ENCODE measurements at places on chromosomes 16 and 17.

- DNase-seq = no peak
Measured at GRCh38 chr17:65039336-65039988, 17.1 kb downstream of the GNA13 start.

DNA sequence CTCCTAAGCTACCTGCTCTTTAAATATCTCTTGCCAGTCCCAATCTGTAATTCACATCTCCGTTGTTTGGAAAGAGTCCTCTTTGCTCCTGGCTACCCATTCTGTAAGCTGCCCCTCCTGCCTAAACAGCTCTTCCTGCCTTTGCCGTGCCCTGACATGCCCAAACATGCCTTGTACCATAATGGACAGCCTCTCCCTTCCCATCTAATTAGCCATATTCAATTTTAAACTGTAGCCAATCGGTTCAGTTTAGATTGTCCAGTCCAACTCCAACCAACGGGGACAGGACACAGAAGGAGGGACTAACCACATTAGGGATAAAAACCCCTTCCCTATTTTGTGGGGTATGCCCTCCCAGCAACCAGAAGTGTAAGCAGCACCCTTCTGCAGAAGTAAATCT, 30.6 kb upstream of the CLEC3A start:
- no peak for DNase-seq

DNA sequence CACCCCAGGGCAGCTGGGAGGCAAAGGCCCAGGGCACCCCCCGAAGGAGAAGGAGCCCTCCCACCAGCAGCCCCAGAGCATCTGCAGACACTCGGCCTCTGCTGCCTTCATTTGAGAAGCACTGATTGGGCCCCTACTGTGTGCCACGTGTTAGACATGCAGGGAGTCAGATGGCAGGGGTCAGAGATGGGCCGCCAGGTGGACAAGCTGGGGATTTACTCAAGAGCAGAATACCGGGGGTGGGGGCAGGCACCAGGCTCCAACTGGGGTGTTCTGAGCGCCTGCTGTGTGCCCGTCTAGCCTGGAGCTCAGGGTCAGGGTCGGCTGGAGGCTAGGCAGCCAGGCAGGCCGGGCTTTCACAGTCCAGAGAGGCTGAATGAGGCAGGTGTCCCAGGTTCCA, 18.7 kb downstream of the TPSG1 start:
- no peak for DNase-seq

DNA sequence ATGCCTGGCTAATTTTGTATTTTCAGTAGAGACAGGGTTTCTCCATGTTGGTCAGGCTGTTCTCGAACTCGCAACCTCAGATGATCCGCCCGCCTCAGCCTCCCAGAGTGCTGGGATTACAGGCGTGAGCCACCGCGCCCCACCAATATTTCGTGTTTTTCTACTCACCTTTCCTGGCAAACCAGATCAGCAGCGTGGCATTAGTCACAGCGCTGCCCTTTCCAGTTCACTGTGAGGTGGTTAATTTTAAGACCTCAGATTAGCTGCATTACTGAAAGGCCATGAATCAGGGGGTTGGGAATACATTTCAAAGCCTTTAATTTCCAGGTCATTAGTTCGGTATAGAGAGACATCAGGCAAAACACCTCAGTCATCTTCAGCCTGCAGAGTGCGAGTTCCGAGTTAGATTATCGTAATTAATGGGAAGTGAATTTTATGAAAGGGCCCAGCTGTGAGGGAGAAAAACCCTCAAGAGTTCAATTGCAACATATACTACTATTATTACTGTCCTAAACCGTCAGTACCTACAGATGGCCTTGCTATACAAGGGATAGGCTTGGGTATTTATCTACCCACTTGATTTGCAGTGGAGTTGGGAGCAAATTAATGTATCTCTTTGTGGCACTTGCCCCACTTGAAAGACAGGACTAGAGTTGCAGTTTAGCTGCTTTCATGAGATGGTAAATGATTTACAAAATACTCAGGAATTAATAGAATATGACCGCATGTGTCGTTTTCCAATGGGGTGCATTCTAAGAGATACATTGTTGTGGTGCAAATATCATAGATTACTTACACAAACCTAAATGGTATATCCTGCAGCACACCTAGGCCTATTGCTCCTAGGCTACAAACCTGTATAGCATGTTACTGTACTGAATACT, 2.1 kb upstream of the USP32 start:
- no peak for DNase-seq

DNA sequence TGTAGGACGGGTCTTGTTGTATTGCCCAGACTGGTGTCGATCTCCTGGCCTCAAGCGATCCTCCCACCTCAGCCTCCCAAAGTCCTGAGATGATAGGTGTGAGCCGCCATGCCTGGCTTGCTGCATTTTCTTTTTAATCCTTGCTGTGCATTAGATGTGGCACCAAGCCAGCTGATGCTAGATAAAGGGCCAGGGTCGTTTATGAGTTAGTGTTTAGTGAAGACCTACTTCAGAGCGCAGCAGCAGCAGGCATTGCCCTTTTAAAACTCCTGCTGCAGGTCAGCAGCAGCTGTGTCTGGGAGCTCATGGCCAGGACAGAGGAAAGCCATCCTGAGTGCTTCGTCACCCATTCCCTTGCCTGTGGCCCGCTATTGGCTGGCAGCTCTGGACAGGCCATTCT, 237.3 kb downstream of the CCDC182 start:
- no peak for DNase-seq

GRCh38 chr17:41278176-41278955, 2.9 kb downstream of the KRTAP9-7 start:
- no peak for DNase-seq

- peak; percentile 68 for DNase-seq
Measured at GRCh38 chr17:77914385-77915254, 43.9 kb upstream of the TNRC6C start.

- no peak for DNase-seq
Measured at GRCh38 chr17:61005358-61005757, 327.7 kb downstream of the BCAS3 start.

- DNase-seq = no peak
Measured at GRCh38 chr16:67116388-67117311, 6.9 kb downstream of the PHAF1 start.

GRCh38 chr17:73343168-73343634, 31.4 kb upstream of the CDC42EP4 start:
- DNase-seq = peak; percentile 88

GRCh38 chr16:85673529-85674417, 15.0 kb downstream of the GINS2 start:
- no peak for DNase-seq

GRCh38 chr16:11744075-11744470, 1.4 kb upstream of the TXNDC11 start:
- DNase-seq = no peak

DNA sequence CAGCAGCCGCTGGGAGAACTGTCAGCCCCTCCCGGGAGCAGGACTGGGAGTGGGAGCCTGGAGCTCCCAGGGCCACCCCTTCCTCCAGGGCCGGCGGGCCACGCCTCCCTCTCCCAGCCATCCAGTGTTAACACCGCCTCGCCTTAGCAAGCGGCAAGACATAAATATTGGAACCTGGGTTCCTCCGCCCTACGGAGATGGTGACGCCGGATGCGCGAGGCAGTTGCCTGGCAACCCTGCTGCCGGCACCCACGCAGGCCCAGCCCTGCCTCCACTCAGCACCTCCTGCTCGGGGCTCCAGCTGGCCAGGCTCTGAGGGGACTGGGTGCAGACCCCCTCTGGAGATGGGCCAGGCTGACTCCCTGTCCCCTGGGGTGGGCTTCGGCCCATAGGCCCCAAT, 27.4 kb upstream of the CACNA1H start:
- no peak for DNase-seq

- no peak for DNase-seq
Measured at GRCh38 chr16:17343728-17344127, 127.0 kb downstream of the XYLT1 start.

DNA sequence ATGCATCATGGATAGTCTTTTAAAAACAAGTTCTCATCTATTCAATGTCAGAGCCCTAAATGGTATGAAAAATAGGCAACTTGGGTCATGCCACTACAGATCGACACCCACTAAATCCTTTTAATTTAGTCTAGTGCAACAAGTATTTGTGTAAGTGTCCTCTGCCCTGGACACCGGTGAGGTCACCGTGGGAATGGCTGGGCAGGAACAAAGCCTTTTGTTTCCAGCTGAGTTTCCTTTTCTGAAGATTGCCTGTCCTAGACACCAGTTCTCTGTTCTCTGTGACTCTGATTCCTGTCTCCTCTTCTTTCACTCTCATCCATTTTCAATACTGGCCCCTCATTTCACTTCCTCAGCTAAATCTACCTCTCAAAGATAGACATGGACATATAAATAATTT, 446.5 kb downstream of the MAF start:
- DNase-seq = no peak

DNA sequence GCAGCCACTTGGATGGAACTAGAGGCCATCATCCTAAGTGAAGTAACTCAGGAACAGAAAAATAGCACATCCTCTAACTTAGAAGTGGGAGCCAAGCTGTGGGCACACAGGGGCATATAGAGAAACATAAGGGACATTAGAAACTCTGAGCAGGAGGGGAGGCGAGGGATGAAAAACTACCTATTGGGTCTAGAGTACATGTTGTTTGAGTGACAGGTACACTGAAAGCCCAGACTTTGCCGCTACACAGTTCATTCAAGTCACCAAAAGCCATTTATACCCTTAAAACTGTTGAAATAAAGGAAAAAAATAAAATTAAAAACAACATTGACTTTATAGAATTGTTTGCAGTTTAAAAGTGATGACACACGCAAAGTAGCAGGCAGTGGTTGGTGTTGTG, 236.6 kb downstream of the SNX29 start:
- DNase-seq = no peak

GRCh38 chr17:43779145-43780125, 658 bp upstream of the DUSP3 start:
- DNase-seq = no peak

GRCh38 chr17:51346218-51346982, 86.1 kb downstream of the UTP18 start:
- no peak for DNase-seq

GRCh38 chr16:3295209-3295608, 10.0 kb downstream of the TIGD7 start:
- DNase-seq = no peak

DNA sequence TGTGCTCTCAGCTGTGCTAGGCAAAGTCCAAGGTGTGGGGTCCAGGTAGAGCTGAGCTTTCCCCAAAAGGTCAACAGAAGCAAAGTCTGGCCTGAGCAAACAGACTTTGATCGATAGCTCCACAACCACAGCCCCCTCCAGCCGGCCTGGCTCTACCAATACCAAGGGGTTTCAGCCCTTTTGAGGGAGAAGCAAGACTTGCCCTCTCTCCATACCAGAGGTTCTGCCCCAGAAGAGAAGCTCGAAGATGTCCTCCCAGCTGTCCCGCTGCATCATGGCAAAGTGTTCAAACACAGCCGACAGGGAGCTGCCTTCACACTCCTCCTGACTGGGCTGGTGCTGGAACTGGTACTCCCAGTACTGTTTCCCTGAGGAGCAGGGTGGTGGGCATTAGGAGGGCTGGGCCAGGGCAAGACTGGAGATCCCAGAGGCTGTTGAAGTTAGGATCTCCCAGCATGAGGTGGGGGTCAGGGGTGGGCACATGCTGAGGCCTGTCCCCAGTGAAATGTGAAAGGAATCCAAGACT, 1.7 kb downstream of the VTN start:
- no peak for DNase-seq

GRCh38 chr17:58156839-58157803, 8.9 kb downstream of the OR4D1 start:
- no peak for DNase-seq

DNA sequence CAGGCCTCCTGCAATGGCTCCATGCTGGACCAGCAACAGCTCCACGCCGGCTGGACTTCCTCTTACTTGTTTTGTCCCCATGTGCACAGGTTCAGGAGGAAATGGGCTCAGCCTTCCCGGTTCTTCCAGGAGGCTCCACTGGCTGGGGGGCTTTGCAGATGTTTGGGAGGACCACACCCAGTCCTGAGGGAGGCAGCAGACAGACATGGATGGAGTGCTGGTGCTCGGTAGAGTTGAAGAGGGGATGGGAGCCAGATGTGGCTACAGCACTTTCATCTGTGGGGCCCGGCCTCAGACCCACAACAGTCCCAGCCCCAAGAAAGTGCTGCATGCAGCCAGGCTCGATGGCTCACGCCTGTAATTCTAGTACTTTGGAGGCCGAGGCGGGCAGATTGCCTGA, 21.8 kb downstream of the NARF start:
- no peak for DNase-seq

- DNase-seq = no peak
Measured at GRCh38 chr17:37518826-37519225, 29.1 kb downstream of the DUSP14 start.

- no peak for DNase-seq
Measured at GRCh38 chr16:88681709-88682451, 4.4 kb downstream of the SNAI3 start.

- peak; percentile 57 for DNase-seq
Measured at GRCh38 chr17:80353718-80354275, 61.2 kb upstream of the ENDOV start.

GRCh38 chr17:63963123-63963522, 9.6 kb downstream of the SCN4A start:
- DNase-seq = no peak

DNA sequence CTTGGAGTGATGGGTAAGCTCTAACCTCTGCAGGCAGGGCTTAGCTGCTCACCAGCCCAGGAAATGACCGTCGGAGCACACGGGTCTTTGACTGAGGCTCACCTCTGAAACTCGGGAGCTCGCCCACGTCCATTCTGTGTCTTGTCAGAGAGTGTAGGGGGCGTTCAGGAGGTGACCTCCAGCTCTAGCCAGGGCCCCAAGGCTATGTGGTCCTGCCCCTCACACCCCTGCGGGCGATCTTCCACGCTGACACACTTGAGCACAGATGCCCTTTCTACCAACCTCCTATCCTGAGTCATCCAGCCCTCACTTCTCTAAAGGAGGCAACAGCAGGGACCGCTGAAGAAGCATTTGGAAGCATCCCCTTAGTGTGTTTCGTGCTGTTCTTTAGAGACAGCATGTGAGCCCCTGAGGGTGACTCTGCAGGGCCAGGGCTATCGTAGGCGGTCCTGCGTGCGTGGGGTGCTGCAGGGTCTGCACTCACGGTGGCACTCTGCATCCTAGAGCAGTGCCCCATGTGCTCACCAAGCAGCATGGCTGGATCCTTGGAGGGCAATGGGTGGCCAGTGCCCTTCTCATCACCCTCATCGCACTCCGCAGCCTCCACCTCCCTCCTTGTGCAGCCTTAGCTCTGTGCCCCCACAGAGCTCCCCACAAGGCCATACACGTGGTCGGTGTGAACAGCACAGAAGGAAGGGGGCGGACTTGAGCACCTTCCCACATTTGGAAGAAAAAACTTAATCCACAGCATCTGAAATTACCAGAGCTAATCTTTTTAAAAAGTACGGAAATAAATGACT, 33.8 kb downstream of the SLC47A1 start:
- no peak for DNase-seq

DNA sequence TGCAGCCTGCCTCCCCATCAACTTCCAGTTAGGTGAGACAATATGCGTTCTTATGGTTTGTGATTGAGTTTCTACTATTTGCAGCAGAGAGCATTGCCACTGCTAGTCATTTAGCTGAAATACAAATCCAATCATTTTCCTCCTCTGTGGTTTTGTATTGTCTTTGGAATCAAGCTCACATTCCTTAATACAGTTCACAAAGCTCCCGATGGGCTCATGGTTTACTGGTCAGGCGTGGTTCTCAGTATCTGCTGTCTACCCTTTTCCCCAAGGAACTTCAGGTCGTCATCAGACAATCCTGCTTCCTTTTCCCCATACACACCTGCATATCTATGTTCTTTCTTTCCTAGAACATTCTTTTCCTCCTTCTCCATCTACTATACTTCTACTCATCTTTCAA, 69.6 kb upstream of the GAS7 start:
- no peak for DNase-seq

GRCh38 chr16:86953631-86954391, 363.4 kb downstream of the C16orf95 start:
- no peak for DNase-seq

Measured in left forelimb (tissue), 1 donor.